ENCODE measurements at places on chromosomes 3 and 15.
A peak's percentile ranks its signal among the peaks of the same experiment; 100 is the strongest.

- H3K27me3 ChIP-seq = no peaks in the 10 kb centered on the region
- H3K4me3 ChIP-seq = no peak overlapping the region
- DNase-seq = no peak
- peaks cover 8% of the 10 kb centered on the region for H3K4me1 ChIP-seq
- no peaks in the 10 kb centered on the region for H3K36me3 ChIP-seq
These were observed 130.4 kb downstream of the PPM1L start for GRCh38 chr3:160886421-160886820.

- no peaks in the 10 kb centered on the region for H3K27me3 ChIP-seq
- no peak for DNase-seq
- peaks cover 35% of the 10 kb centered on the region for H3K4me1 ChIP-seq
- peak overlapping the region; percentile 86 for H3K27ac ChIP-seq
- no peaks in the 10 kb centered on the region for H3K36me3 ChIP-seq
These were observed 12.1 kb downstream of the TBC1D2B start for GRCh38 chr15:78065284-78065872.

DNA sequence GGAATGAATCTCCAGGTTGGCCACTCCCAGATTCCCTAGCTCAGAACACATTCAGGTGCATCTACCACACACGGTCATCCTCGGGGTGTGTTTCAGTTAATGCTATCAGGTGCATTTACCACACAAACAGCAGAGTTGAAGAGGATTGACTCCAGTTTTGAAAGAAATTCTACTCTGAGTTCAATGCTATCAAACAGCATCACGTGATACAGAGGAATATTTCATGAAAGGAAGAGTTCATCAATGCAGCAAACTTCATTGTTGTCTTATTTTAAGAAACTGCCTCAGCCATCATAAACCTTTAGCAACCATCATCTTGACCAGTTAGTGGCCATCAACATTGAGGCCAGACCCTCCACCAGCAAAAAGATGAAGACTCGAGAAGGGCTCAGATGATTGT, 22.6 kb upstream of the LRRN1 start:
- no peaks in the 10 kb centered on the region for H3K4me1 ChIP-seq
- H3K27ac ChIP-seq = no peak overlapping the region
- no peaks in the 10 kb centered on the region for H3K36me3 ChIP-seq
- no peak for DNase-seq

DNA sequence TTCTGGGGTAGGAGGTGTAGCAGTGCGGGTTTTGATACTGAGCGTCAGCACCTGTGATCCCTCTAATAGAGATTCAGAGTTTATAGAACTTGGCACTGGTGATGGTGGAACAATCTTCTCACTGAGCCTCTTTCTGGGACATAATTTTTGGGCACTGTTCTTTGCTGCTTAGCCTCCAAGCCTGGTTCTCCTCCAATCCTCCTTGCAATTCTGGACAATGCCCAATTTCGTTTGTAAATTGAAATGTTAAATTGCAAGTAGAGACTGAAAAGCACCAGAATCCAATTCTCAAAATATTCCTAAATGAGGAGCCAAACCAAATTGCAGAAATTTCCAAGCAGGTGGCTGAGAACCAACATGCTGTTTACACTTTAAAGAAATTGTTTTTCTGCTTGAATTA, 149.8 kb upstream of the ABI3BP start:
- no peaks in the 10 kb centered on the region for H3K4me1 ChIP-seq
- H3K27ac ChIP-seq = no peak overlapping the region
- no peaks in the 10 kb centered on the region for H3K27me3 ChIP-seq
- H3K4me3 ChIP-seq = no peak overlapping the region

GRCh38 chr15:68337826-68338225, 60.3 kb downstream of the FEM1B start:
- no peaks in the 10 kb centered on the region for H3K36me3 ChIP-seq
- H3K27me3 ChIP-seq = no peaks in the 10 kb centered on the region
- H3K4me3 ChIP-seq = no peak overlapping the region
- H3K27ac ChIP-seq = no peak overlapping the region
- no peak for DNase-seq
- peaks cover 58% of the 10 kb centered on the region for H3K4me1 ChIP-seq

DNA sequence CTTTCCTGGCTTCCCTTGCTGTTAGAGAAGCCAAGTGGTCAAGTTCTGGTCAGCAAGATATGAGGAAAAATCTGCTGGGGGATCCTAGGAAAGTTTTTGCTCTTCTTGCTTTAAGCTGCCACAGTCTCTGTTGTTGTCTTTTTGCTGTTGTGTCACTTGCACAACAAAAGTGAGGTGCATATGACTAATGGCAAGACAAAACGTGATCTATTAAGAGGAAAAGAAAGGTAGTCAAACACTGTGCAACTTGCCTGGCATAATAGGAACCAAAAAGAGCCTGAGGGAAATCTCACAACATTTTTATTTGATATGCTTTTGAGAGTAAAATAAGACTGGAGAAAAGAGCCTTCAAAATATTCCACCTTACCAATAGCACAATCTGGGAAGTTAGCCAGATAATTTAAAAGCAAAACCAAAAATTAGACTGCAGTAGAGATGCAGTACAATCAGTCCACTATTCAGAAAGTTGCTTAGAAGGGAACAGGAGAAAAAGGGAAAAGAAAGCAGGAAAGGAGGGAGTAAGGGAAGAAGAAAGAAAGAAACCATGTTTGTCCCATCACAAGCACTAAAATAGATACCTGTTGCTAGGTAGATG, 110.0 kb upstream of the SLC4A7 start:
- no peaks in the 10 kb centered on the region for H3K27me3 ChIP-seq
- no peak overlapping the region for H3K27ac ChIP-seq
- no peaks in the 10 kb centered on the region for H3K4me1 ChIP-seq
- no peak for DNase-seq

DNA sequence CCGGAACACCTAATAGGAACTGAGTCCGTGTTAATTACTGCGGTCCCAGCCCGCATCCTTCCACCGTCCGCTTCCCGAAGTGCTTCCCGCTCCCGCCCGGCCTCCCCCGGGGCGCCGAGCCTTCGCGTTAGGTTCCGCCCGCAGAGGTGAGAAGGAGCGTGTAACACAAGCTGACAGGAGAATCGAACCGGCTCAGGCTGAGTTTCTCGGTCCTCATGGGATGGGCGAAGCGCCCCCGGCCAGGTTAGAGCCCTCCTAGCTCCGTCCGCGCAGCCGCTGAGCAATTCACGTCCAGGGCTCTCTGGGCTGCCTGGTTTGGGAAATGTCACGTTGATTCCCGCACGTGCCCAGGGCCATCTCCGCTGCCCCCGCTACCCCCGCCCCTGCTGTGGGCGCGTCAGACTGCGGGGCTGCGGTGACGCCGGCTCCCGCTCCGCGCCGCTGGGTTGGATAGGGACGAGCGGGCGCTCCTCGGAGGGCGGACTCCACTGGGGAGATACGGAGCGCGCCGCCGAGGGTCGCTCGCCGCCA, 954 bp downstream of the CLDN11 start:
- no peak for DNase-seq
- H3K27me3 ChIP-seq = peaks cover 16% of the 10 kb centered on the region
- peak overlapping the region; percentile 68 for H3K4me3 ChIP-seq

- H3K27me3 ChIP-seq = no peaks in the 10 kb centered on the region
- peaks cover 61% of the 10 kb centered on the region for H3K36me3 ChIP-seq
- peak overlapping the region; percentile 10 for H3K4me3 ChIP-seq
- H3K4me1 ChIP-seq = peaks cover 52% of the 10 kb centered on the region
- DNase-seq = no peak
- no peak overlapping the region for H3K27ac ChIP-seq
These were observed 2.8 kb downstream of the TMEM115 start for GRCh38 chr3:50356553-50356952.

GRCh38 chr15:95930659-95931375, 399.7 kb upstream of the NR2F2 start:
- H3K36me3 ChIP-seq = no peaks in the 10 kb centered on the region
- DNase-seq = no peak
- no peaks in the 10 kb centered on the region for H3K27me3 ChIP-seq
- H3K27ac ChIP-seq = no peak overlapping the region

GRCh38 chr3:62167566-62168262, 205.6 kb downstream of the FEZF2 start:
- no peaks in the 10 kb centered on the region for H3K27me3 ChIP-seq
- no peak overlapping the region for H3K4me3 ChIP-seq
- H3K27ac ChIP-seq = no peak overlapping the region

- H3K27me3 ChIP-seq = no peaks in the 10 kb centered on the region
- no peaks in the 10 kb centered on the region for H3K36me3 ChIP-seq
- no peaks in the 10 kb centered on the region for H3K4me1 ChIP-seq
- no peak overlapping the region for H3K27ac ChIP-seq
- H3K4me3 ChIP-seq = no peak overlapping the region
These were observed 138.4 kb upstream of the LRRC3B start for GRCh38 chr3:26484140-26484539.

GRCh38 chr3:158091531-158091930, 14.7 kb downstream of the SHOX2 start:
- H3K27me3 ChIP-seq = peaks cover 50% of the 10 kb centered on the region
- peaks cover 14% of the 10 kb centered on the region for H3K4me1 ChIP-seq
- H3K4me3 ChIP-seq = no peak overlapping the region
- no peaks in the 10 kb centered on the region for H3K36me3 ChIP-seq
- H3K27ac ChIP-seq = no peak overlapping the region
- no peak for DNase-seq

DNA sequence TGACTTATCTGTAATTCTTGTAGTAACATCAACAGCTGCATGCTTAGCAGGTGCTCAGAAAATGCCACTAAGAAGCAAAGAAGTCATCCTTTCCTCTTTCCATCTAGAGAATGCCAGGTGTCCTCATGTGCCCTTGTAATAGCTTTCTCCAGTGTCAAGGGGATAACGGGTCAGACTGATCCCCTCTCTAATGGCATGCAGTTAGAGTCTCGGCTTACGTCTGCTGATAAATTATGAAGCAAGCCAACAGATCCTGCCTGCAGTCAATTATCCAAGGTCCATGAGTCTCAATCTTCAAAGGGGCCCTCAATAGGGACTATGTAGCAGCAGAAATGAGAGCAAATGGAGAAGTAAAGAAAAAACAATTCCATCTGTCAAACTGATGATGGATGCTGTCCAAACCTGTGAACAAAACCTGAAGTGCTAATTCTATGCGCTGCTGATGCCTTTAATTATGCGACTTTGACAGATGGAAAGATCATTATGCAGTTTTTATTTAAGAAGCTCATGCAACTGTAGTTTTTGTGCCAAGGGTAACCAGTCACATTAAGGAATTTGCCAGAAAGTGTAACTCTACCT, 162.8 kb upstream of the PEX5L start:
- no peaks in the 10 kb centered on the region for H3K36me3 ChIP-seq
- no peak overlapping the region for H3K4me3 ChIP-seq
- no peak overlapping the region for H3K27ac ChIP-seq
- H3K4me1 ChIP-seq = no peaks in the 10 kb centered on the region
- no peaks in the 10 kb centered on the region for H3K27me3 ChIP-seq

DNA sequence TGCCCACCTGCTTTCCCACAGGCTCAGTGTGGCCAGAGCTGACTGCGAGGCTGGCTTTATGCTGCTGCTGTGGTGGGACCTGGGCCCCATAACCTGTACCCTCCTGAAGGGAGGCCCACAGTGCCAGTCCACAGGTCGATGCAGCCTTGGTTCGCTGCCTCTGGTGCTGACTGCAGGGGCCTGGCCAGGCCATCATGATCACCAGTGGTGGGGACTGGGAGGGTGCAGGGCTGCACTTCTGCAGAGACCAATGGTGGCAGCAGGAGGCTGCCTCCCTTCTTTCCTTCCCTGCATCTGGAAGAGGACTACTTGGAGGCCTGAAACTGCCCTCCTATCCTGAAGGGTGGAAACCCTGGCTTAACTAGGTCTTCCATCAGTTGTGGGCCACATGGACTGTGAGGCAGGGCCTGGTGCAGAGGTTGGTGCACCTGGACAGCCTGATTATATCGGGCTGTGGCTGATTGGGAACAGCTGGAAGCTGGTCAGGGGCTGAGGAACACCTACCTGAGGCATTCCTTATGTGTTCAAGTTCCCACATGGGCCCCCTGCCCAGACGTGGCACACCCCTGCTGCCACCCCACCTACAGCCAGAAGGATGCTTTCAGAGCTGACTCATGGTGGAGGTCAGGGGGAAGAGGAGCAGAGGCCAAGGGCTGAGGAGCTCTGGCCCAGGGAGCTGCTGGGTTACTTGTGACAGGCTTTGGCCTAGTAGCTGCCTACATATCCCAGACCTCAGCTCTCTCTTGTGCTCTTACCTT, 29.8 kb downstream of the POMGNT2 start:
- H3K27me3 ChIP-seq = no peaks in the 10 kb centered on the region
- no peak overlapping the region for H3K4me3 ChIP-seq
- H3K4me1 ChIP-seq = no peaks in the 10 kb centered on the region
- DNase-seq = no peak
- peaks cover 26% of the 10 kb centered on the region for H3K36me3 ChIP-seq

GRCh38 chr15:32739522-32740063, 21.8 kb downstream of the GREM1 start:
- no peaks in the 10 kb centered on the region for H3K36me3 ChIP-seq
- no peaks in the 10 kb centered on the region for H3K4me1 ChIP-seq
- no peak overlapping the region for H3K4me3 ChIP-seq
- no peak for DNase-seq
- H3K27me3 ChIP-seq = no peaks in the 10 kb centered on the region

DNA sequence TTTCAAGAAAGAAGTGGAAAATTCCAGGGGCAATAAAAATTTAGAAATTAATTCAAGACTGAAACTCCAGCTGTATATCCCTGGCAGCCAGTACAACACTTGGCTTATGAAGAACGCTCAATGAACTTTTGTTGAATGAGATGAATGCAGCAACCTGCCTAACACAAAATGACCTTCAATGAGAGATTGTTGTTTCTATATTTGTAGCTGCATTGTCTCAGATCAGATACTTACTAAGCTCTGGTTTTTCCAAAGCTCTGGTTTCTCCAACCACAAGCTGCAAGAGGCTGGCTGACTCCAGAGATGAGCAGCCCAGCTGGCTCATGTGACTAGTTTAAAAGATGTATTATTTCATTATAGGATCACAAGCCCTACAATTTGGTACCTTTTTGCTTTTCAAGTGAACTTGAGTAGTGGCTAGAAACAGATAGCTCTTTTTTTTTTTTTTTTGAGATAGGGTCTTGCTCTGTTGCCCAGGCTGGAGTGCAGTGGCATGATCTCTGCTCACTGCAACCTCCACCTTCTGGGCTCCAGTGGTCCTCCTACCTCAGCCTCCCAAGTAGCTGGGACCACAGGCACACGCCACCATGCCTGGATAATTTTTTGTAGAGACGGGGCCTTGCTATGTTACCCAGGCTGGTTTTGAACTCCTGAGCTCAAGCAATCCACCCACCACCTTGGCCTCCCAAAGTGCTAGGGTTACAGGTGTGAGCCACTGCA, 57.4 kb downstream of the UMPS start:
- no peak for DNase-seq
- H3K27ac ChIP-seq = no peak overlapping the region
- peaks cover 4% of the 10 kb centered on the region for H3K36me3 ChIP-seq
- H3K4me1 ChIP-seq = peaks cover 7% of the 10 kb centered on the region
- H3K27me3 ChIP-seq = no peaks in the 10 kb centered on the region

- DNase-seq = no peak
- H3K4me1 ChIP-seq = no peaks in the 10 kb centered on the region
- no peaks in the 10 kb centered on the region for H3K27me3 ChIP-seq
- H3K4me3 ChIP-seq = no peak overlapping the region
- H3K27ac ChIP-seq = no peak overlapping the region
These were observed 65.4 kb upstream of the SLC6A6 start for GRCh38 chr3:14336749-14337598.

Data from spinal cord (tissue), 10 donors.